Stimulated activated CD4-positive, alpha-beta T cell treated with anti-CD3 and anti-CD28 coated beads, TNF-alpha, amount 100 ng/mL, for 1 hour (primary cell): ENCODE measurements at places on chromosomes 6 and 20.

DNA sequence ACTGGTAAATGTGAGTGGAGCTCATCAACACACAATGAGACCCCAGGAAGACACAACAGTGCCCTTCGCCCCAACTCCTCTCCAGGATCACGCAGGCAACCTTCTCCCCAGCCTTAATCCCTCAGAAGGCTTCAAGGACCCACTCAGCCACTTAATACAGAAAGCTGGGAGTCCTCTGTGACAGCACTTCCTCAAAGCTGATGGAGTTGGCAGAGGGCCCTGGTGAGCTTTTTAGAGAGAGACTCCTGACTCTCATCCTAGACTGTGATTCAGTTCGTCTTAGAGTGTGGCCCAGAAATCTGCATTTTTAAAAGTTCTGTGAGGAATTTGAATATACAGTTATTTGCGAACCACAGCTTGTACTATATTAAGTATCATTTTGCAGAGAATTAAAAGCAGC is 187.7 kb downstream of the UST start:
- DNase-seq: no peak

DNA sequence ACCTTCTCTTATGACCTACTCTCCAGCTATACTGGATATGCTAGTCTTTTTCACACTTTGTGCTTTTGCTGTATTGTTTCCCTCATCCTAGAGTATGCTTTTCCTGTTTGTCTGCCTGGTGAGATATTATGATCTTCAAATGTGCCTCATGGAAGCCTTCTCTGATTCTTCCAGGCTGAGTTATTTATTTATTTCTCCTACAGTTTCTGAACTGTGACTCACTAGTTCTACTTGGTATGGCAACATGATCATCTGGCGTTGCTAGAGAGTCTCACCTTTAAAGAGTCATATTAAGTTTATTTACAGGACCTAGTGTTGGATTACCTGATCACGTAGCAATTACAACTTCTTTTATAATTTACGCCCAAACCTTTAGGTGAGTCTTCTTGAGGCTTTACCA is 81.2 kb upstream of the HDAC2 start:
- DNase-seq: no peak

DNA sequence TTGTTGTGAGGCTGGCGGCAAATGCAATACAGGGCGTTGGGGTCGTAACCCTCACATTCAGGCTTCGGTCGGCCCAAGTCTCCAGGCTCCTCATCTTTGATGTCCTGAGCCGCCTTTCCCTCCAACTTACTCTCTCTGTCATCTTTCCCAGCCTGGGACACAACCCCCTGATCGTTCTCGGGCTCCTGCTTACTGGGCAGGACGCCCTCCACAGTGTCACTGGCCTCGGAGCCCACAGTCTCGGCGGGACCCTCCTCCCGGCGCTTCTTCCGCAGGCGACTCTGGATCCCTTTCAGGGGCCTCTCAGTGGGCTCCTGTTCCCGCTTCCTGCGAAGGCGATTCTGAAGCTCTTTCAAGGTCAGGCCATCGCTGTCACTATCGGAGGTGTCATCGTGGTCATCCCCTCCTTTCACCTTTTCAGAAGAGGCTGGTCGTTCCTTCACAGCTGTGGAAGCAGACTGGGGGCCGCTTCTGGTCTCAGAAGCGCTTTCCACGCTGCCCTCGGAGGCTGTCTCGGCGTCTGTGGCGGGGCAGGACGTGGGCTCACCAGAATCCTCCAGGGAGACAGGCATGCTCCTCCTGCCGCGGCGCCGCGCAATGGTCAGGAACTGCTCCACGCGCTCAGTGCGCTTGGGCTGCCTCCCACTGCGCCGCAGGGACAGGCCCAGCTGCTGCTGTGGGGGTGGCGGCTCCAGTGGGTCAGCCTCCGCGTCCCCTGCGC is 15.4 kb downstream of the DIDO1 start:
- no peak for DNase-seq

GRCh38 chr20:44334306-44334705 is 2.5 kb upstream of the R3HDML start:
- no peak for DNase-seq

DNA sequence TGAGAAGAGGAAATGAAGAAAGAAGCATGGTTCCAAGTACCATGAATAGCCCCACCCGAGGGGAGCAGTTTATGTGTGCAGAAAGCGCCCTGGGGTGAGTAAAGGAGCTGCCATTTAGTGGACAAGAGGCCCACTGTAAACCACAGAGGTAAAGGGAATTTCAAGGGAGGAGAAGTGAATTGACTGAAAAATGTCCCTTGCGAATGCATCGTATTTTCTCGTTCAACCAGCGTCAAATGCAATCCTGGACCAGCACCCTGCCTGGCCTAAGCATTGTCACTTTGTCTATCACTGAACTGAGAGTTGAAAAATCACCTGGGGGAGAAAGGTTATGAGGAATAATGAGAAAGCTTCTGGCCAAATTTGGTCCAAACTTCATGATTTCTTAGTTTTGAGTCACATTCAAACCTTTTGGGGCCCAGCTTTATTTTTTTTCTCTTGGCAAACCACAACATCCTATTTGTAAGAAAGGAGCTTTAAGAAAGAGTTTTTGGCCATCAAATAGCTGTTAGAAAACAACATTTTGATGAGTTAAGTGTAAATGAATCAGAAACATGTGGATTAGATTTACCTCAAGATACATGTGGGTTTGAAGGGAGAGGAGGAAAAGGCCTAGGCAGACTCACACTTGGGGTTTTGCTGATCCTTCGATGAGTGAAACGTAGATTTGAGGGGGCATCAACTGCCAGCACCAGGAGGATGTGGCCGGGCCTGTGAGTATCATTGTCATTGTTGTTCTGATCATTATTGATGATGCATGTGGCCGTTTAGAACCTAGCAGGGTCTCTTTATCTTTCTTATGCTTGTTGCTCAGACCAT is 214.0 kb downstream of the CLIC5 start:
- no peak for DNase-seq

- DNase-seq: no peak
These were observed 8.9 kb downstream of the MANBAL start for GRCh38 chr20:37298190-37298939.

- DNase-seq: no peak
These were observed 173.5 kb downstream of the SCP2D1 start for GRCh38 chr20:18986895-18987580.

GRCh38 chr6:124423621-124424020 is 538.6 kb upstream of the RNF217 start:
- DNase-seq: no peak

DNA sequence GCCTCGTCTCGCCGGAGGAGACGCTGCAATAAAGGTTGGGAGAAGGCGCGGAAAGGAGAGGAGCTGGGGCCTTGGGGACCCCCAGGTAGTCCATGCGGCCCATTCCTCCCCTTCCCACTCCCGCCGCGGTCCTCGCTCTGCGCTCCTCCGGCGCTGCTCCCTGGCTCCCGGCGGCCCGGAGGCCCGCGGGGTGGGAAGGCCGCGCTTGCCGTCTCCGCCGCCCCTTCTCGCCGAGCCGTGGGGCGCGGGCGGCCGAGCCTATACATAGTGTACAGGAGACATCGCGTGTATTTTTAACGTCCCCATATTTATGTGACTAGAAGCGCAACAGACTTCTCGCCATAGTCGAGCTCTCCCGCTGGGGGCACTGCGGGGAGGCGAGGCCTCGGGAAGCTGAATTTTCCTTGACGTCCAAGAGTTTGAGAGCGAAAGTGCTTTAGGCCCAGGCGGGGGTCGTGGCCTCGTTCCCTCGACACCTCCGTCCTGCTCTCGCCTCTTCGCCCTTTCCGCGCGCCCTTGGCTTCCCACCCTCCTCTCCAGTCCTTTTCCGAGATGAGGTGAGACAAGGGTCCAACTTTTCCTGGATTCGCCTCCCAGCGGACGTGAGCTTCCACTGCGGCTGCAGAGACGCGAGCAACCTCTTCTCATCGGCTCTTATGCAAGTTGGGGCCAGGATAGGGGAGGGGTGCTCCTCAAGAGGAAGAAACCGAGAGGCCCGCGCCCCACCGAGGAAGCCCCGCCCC is 29.0 kb downstream of the SLC12A5 start:
- no peak for DNase-seq

DNA sequence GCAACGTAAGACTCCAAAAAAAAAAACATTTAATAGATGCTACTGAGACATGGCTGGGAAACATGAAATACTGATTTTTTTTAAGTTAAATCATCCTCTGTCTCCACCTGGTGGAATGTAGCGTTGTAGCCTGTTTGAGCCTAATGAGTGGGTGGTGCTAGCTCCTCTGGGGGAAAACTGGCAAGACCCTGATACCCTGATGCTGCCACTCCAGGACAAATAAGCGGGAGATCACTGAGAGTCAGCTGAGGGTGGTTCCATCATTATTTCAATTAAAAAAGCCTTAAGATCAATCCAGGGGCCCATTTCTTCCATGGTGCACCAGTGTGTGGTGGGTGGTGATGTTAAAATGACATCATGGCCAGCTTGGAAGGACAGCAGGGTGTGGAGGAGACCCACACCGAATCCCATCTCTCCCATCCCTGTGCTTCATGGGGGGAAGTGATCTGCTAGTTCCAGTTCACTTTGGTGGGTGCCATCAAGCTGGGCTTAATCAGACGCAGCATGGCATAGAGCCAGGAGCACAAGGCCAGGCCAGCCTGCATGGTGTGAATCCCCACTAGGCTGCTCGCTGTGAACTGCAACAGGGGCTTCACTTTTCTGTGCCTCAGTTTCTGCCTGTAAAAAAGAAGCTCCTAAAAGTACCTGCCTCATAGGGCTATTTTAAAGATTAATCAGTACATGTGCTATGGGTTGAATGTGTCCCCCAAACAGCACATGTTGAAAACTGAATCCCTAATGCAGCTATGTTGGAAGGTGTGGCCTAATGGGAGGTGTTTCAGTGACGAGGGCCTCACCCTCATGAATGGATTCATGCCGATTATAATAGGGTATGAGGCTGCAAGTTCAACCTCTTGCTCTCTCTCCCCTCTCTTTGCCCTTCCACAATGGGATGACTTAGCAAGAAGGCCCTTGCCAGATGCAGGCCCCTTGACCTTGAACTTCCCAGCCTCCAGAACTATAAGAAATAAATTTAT is 13.0 kb upstream of the MRPS10 start:
- DNase-seq: no peak
